ENCODE measurements at places on chromosomes 7 and 10.

DNA sequence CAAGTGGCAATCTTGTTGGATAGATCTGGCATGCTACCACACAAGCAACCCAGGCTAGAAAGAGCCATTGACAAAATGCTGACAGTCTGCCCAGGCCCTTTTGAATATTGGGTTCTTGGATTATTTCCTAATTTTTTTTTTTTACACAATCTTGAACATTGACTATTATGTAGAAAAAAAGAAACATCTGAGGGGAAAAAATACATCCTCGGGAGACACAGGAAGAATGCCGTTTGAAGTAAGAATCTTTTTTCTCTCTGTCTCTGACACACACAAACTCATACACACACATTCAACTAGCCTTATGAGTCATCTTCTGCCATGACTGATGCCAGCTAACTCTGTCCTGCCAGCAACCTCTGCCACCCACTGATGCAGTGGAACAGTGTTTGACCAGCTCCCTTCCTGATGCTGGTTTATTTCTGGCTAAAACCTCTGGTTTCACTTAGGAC is 47.2 kb downstream of the SORBS1 start:
- DNase-seq, result no peak

- DNase-seq, result no peak
These were observed 45.7 kb downstream of the IMMP2L start for GRCh38 chr7:111516612-111517011.

DNA sequence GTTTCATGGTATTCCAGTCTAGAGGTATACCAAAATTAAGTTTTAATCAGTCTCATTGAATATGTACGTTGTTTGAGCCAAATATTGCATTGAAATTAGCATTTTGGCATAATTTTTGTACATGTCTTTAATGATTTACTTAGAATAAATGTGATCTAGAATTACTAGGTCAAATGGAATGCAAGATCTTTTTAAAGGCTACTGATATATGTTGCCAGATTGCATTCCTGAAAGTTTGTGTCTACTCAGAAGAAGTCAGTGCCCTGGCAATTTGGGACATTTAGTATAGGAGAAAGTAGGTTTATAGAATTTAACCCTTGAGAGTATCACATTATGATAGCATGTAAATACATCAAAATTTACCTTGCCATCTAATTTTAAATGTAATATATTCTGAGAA is 32.4 kb downstream of the KMT2E start:
- no peak for DNase-seq

- no peak for DNase-seq
These were observed 2.7 kb downstream of the FAM131B start for GRCh38 chr7:143359771-143360353.

DNA sequence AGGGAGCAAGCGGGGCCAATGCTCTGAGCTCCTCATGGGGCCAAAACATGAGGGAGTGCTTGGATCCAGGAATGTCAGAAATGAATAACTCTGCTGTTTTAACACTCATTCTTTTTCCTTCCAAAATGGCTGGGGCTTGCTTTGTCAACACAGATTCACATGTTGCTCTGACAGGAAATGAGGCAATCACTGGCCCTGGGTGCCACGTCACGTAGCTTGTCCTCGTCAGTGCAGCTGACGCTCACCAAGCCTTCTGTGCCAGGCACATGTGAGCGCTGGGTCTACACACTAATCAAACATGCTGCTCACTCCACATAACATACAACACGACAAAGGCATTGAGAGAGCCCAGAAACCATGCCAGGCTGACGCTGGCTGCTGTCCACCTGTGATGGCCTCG is 198.9 kb downstream of the WDR37 start:
- DNase-seq, result no peak

GRCh38 chr10:497898-498451 is 191.5 kb downstream of the DIP2C start:
- no peak for DNase-seq

DNA sequence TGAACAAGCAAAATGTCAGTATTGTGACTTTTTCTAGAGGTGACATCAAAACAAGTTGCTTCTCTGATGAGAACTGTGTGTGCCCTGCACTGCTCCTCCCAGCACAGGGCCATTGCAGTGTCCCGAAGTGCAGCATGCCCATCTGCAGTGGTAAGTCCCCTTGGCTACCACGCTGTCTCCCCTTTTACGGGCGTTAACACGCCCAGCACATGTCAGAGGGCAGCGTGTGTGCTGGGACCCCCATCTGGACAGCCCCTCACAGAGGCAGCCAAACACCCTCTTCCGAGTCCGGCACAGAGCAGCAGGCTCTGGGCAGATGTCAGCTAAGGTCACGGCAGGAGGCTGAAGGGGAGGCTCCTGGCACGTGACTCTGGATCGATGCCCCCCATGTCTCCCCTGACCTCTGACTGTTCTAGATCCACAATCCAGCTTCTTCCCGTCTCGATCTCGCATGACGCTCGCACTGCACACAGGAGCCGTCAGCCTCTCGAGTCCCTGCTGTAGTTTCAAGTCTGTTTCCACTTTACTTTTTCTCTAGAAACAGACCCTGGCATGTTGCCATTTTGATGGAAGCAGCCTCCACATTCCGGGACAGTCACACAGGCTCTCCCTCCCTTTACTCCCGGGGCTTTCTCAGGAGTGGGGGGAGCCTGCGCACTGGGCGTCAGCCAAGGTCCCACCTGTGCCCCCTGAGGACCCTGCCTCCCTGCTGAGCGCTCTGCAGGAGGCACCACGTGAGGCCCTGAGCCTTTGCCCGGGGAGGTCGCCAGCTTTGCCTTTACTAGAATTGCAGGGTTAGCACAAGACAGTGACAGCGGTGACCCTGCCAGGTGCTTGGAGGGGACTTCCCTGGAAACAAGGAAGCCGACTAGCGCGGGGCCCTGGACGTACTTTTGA is 133.8 kb downstream of the TCERG1L start:
- DNase-seq, result no peak

- no peak for DNase-seq
These were observed 34.2 kb upstream of the XRCC2 start for GRCh38 chr7:152710153-152710442.
